ENCODE measurements at places on chromosomes 6 and 20. TPM values are rescaled to one million over a fixed set of nuclear protein-coding genes. Genes with fewer than 3 reads are reported as not detected.

The HRH3 gene
- polyA plus RNA-seq, result not detected

The SLC22A23 gene
- polyA plus RNA-seq, result 0.47 TPM

The ZNF391 gene
- polyA plus RNA-seq, result 1.6 TPM

The ULBP2 gene
- polyA plus RNA-seq, result 0.68 TPM

The PRND gene
- 0.05 TPM for polyA plus RNA-seq

The HDDC2 gene
- 108 TPM for polyA plus RNA-seq

The LAMA4 gene
- not detected for polyA plus RNA-seq

DNA sequence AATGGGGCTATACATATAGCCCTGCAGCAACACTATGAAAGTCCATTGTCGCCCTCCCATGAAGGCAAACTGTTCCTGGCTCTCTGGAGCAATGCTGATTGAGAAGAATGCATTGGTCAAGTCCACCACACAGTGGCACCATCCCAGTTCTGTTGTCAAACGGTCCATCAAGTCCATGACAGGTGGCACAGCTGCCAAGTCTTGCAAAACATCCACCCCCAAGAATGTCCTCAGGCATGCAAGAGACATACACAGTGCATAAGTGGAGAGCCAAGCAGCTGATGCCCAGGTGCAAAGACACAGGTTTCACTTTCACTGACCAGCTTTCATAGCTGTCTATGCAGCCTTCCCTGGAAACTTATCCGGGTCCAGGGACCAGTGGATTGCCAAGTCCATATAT lies 17.5 kb downstream of the ZNF391 start:
- no peaks in the 10 kb centered on the region for H3K36me3 ChIP-seq
- H3K27me3 ChIP-seq, result no peaks in the 10 kb centered on the region
- H3K4me1 ChIP-seq, result no peaks in the 10 kb centered on the region

GRCh38 chr6:157603314-157603940 lies 219.6 kb upstream of the SNX9 start:
- H3K36me3 ChIP-seq, result no peaks in the 10 kb centered on the region
- H3K4me3 ChIP-seq, result no peak overlapping the region
- H3K4me1 ChIP-seq, result no peaks in the 10 kb centered on the region
- H3K27ac ChIP-seq, result no peak overlapping the region
- no peak for DNase-seq

GRCh38 chr6:158926414-158926813 lies 73.6 kb downstream of the RSPH3 start:
- H3K27ac ChIP-seq, result no peak overlapping the region
- no peaks in the 10 kb centered on the region for H3K36me3 ChIP-seq
- no peaks in the 10 kb centered on the region for H3K4me1 ChIP-seq
- no peak overlapping the region for H3K4me3 ChIP-seq
- DNase-seq, result no peak

DNA sequence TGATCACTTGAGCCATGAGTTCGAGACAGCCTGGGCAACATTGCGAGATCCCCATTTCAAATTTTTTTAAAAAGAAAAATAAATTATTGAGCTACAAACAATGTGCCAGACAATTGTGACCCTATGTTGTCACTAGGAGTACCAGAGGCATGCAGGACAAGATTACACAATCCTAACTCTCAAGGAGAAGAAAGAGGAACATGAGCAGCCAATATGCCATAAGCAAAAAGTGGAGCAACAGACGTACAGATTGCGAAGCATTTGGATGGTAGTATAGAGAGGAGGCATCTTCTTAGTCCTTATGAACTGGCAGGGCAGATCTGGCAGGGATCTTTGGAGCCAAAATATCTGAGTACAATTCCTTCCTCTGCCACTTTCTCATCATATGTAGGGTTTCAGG lies 156.4 kb downstream of the OR2B2 start:
- DNase-seq, result no peak
- no peaks in the 10 kb centered on the region for H3K36me3 ChIP-seq
- no peak overlapping the region for H3K27ac ChIP-seq
- H3K4me3 ChIP-seq, result no peak overlapping the region

GRCh38 chr6:127690092-127690491 lies 113.1 kb downstream of the C6orf58 start:
- H3K27me3 ChIP-seq, result no peaks in the 10 kb centered on the region
- H3K4me1 ChIP-seq, result no peaks in the 10 kb centered on the region
- H3K4me3 ChIP-seq, result no peak overlapping the region

DNA sequence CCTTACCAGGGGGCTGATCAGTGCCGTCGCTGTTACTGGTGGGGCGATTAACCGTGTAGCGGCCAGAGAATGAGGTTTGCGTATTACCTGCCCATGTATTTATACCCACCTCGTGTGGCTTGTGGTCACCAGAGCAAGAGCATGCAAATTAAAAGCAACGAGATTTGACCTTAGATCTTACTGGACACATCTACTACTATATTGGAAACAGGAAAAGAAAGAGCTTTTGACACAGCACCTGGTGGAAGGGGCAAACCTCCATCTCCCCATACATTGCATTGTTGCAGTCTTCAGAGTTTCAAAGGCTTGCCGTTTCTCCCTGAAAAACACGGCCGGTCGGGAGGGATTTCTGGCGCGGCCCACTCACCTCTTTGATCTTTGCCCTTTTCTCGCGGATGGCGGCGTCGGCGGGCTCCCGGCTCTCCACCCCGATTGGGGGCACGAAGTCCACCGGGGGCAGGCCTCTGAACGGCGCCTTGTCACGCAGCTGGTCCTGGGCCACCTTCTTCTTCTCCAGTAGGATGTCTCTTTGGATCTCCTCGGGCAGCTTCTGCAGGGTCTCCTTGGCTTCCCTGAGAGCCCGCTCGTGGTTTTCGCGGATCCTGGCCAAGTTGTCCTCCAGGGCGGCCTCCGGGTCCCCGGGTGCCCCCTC lies 1.3 kb downstream of the MAN1A1 start:
- no peaks in the 10 kb centered on the region for H3K36me3 ChIP-seq
- peak overlapping the region; percentile 78 for H3K4me3 ChIP-seq
- peak overlapping the region; percentile 85 for H3K27ac ChIP-seq
- H3K4me1 ChIP-seq, result peaks cover 12% of the 10 kb centered on the region
- DNase-seq, result peak; percentile 47

DNA sequence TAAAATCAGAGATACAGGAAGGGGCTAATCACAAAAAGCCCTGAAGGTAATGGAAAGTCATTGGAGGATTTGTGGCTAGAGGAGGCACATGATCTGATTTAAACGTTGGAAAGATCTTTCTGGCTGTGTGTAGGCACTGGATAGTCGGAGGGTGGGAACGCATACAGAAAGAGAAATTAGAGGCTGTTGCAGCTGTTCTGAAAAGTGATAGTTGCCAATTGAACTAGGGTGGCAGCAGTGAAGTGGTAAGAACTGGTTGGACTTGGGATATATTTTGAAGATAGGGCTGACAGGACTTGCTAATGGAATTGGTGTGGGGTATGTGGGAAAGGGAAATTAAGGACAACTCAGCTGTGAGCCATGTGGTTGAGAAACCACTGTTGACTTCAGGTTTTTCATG lies 223.6 kb downstream of the OGFRL1 start:
- H3K27me3 ChIP-seq, result no peaks in the 10 kb centered on the region
- no peak overlapping the region for H3K27ac ChIP-seq
- no peak for DNase-seq
- no peaks in the 10 kb centered on the region for H3K4me1 ChIP-seq
- H3K4me3 ChIP-seq, result no peak overlapping the region

DNA sequence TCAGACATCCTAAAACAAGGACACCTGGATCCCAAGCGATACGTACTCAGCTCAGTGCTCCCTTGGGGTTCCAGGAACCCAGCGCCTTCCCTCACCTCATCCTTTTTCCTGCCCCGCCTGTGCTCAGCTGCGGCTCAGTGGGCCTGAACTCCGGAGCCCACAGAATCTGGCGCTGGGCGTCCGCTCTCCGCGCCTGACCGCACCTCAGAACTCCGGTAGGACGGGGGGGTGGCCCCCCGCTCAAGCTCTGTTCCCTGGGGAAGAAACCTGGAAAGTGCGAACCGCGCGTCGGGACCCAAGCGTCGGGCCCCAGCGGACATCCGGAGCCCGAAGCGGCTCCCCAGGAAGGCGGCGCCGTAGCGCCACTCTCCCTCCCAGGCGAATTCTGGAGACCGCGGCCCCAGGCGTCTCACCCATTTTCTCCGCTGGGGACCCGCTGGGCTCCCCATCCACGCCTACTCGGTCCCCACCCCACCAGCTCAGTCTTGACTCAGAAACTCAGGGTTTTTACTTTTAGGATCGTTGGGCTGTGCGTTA lies 336 bp upstream of the LY6G5C start:
- H3K36me3 ChIP-seq, result peaks cover 4% of the 10 kb centered on the region
- H3K27me3 ChIP-seq, result no peaks in the 10 kb centered on the region
- peak overlapping the region; percentile 28 for H3K27ac ChIP-seq
- peak; percentile 37 for DNase-seq
- peaks cover 10% of the 10 kb centered on the region for H3K4me1 ChIP-seq

GRCh38 chr6:90048206-90048967 lies 154.1 kb downstream of the GJA10 start:
- H3K27me3 ChIP-seq, result no peaks in the 10 kb centered on the region
- H3K4me1 ChIP-seq, result peaks cover 26% of the 10 kb centered on the region
- DNase-seq, result no peak
- H3K4me3 ChIP-seq, result no peak overlapping the region
- no peaks in the 10 kb centered on the region for H3K36me3 ChIP-seq

GRCh38 chr20:21377701-21378100 lies 19.6 kb downstream of the NKX2-4 start:
- H3K4me1 ChIP-seq, result no peaks in the 10 kb centered on the region
- H3K4me3 ChIP-seq, result no peak overlapping the region
- no peak overlapping the region for H3K27ac ChIP-seq
- H3K36me3 ChIP-seq, result peaks cover 18% of the 10 kb centered on the region
- no peaks in the 10 kb centered on the region for H3K27me3 ChIP-seq
- DNase-seq, result no peak

GRCh38 chr6:31776485-31776988 lies 591 bp downstream of the VWA7 start:
- DNase-seq, result no peak
- H3K36me3 ChIP-seq, result peaks cover 5% of the 10 kb centered on the region
- H3K4me3 ChIP-seq, result peak overlapping the region; percentile 17
- no peaks in the 10 kb centered on the region for H3K27me3 ChIP-seq
- H3K27ac ChIP-seq, result peak overlapping the region; percentile 70

DNA sequence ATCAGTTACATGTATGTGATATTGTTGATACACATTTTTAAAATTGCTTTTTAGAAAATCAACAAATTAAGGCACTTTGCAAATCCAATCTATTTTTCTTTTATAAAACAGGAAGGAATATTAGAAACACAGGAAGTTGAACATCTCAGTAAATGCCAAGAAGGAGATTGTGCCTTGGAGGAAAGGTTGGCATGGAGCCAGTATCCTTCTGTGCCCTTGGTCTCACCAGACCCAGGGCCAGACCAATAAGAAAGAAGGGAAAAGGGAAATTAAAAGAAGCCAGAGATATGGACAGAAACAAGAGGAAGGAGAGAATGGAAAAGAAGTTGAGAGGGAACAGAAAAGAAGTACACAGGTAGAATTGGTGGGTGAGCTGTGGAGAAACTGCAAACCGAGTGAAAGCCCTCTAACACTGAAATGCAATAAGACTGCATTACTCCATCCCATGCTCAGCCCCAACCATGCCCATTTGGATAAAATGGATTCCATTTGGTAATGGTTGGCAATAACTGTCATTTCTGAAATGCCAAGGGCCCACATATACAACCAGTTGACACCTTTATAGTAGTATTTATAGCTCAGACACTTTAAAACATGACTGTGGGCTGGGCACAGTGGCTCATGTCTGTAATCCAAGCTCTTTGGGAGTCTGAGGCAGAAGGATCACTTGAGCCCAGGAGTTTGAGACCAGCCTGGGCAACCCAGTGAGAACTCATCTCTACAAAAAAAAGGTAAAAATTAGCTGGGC lies 133.8 kb downstream of the GMPR start:
- H3K4me3 ChIP-seq, result no peak overlapping the region
- no peak overlapping the region for H3K27ac ChIP-seq
- no peaks in the 10 kb centered on the region for H3K36me3 ChIP-seq
- no peaks in the 10 kb centered on the region for H3K4me1 ChIP-seq
- no peak for DNase-seq
- H3K27me3 ChIP-seq, result no peaks in the 10 kb centered on the region

DNA sequence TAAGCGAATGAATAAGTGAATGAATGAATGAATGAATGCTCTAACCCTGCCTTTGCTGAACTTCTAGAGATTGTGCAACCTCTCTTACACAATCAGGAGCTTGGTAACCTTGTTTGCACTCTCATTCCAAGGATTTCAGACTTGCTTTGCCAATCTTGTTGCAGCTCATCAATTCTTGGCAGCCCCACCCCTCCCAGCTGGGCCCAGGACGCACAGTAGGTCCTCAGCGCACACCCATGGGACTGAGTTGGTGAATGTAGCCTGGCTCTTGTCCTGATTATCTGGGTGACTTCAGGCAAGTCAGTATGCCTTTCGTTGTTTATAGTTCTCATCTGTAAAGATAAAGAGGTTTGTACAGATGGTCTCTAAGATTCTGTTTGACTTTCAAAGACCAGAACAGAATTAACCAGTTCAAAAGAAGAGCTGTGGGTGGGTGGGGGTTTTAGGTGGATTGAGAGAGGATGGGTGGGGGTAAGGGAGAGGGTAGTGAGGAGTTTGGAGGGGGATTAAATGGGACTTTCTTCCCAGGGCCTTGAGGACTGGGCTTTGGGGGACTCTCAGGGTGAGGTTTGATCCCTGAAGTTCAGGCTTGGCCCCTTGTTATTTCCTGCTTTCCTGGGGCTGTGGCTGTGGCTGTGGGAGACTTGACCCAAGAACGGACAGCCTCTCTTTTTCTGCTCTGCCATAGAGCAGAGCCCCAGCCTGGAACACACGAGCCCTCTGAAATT lies 33.2 kb downstream of the VEGFA start:
- H3K36me3 ChIP-seq, result no peaks in the 10 kb centered on the region
- H3K4me3 ChIP-seq, result no peak overlapping the region
- H3K4me1 ChIP-seq, result peaks cover 8% of the 10 kb centered on the region
- no peak for DNase-seq

- H3K4me3 ChIP-seq, result peak overlapping the region; percentile 48
- no peak overlapping the region for H3K27ac ChIP-seq
- H3K4me1 ChIP-seq, result peaks cover 5% of the 10 kb centered on the region
- H3K27me3 ChIP-seq, result no peaks in the 10 kb centered on the region
Measured at GRCh38 chr20:62989201-62989601, 17.6 kb downstream of the BHLHE23 start.

DNA sequence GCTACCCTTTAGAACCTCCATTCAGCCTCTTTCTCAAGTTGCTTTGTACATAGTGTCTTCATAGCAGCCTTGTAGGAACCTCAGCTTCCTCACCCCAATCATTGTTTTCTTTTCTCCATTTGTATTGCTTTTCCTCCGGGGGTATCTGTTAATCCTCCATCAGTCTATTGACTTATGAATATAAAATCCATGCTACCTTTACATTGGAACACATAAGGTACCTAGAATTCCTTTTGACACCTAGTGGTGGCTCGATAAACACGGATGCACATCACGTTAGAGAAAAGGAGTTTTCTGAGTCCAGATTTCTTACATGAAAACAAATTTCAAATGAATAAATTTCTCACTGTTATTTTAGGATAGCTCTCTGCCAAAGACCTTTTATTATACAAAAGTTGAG lies 6.3 kb upstream of the EDN1 start:
- no peak overlapping the region for H3K4me3 ChIP-seq
- no peaks in the 10 kb centered on the region for H3K27me3 ChIP-seq
- H3K36me3 ChIP-seq, result no peaks in the 10 kb centered on the region
- no peak overlapping the region for H3K27ac ChIP-seq
- no peak for DNase-seq
- no peaks in the 10 kb centered on the region for H3K4me1 ChIP-seq

All from CD8-positive, alpha-beta memory T cell (primary cell).